ENCODE measurements at places on chromosomes 5 and 9.

DNA sequence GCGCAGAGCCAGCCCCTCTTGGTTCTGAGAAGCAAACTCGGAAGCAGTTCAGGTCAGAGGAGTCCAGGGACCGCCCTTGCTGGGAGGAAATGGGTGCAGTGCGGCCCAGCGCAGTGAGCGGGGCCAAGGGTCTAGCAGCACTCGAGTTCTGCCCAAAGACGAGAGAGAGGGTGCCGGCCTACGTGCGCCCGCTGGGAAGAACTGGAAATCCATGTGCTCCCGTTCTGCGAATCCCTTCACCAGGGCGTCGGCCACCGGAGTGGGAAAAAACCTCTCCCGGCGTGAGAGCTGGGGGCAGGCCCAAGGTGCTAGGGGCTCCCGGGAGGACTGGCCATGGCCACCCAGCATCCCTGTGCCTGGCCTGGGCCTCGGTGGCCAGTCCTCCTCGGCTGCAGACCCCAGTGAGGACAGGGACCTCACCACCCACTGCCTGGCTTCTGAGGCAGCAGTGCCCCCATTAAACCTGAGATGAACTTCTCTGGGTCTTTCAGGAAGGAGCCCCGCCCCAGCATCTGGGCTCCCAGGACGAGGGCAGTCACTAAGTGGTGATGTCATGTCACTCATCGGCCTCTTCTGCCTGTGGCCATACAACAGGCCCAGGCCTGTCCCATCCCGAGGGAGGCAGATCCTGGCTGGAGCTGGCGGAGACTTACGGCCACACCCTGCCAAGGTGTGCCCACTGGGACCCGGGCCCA lies 10.6 kb downstream of the TMEM250 start:
- no peak for DNase-seq

DNA sequence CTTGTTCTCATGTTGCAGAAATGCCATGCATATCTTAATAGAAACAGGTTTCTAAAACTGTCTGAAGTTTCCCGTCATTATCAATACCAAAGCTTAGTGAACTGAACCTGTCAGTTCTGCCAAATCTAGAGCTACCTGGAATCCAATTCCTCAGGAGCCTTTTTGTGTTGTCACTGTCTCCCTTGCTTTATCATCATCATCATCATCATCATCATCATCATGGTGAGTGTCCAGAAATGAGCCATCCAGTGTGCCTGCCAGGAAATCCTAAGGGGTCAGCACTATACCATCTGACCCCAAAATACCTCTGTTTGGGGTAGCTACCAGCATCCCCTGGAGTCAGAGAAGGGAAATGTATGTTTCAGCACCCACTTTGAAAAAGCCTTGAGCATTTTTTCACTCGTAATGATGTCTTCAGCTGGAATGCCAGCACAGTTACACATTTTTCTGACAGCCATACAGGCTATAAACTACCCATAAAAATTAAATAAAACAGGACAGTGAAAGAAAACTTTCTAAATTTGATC lies 150.3 kb downstream of the NR2F1-AS1 start:
- no peak for DNase-seq

- DNase-seq = no peak
These were observed 18.6 kb downstream of the FGD3 start for GRCh38 chr9:92965759-92966517.

GRCh38 chr9:20023961-20024571 lies 235.2 kb upstream of the SLC24A2 start:
- DNase-seq = no peak
